ENCODE measurements at places on chromosomes 12 and 14.

- no peak for DNase-seq
Measured at GRCh38 chr14:99266181-99267178, 5.5 kb downstream of the BCL11B start.

DNA sequence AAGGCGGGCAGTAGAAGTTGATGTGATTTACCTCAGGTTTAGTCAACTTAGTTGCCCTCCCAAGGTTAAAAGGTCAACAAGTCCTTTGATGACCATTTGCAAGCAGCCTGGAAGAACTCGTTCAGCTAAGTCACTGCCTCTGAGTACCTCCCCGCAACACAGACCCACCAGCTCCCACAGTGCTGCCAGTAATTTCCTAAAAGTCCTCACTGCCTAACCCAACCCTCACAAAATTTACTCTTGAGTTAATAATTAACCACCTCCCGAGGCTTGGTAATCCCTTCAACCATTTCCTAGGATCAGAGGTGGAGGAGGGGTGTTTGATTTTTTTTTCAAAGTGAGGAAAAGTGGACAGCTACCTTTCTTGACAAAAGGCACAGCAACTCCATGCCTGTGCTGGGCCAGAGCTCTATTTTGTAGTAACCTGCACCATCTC is 55.8 kb downstream of the MAP3K9 start:
- DNase-seq: no peak

- no peak for DNase-seq
Measured at GRCh38 chr12:22792138-22792537, 167.2 kb downstream of the ETNK1 start.

GRCh38 chr14:20712904-20713303 is 24.3 kb downstream of the ANG start:
- no peak for DNase-seq

DNA sequence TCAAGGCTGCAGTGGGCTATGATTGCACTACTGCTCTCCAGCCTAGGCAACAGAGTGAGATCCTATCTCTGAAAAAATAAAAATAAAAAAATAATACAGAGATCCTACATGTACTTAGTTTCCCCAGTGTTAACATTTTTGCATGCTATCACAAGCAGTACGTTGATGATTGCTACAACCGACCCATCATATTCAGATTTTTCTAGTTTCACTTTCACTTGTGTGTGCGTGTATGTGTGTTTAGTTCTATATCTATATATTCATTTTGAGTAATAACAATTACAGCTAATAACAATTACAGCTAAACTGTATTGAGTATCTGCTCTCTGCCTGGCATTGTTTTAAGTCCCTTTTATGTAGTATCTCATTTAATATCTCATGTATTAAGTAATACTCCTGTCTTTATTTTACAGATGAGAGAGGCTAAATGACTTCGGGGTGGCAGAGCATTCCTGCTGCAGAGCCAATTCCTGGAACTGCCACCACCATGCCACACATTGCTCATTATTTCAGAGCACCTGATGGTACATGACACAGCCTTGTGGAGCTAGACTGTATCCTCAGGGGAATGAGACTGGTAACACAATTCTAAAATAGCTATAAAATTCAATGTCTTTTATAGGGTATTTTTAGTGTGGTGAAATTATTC is 153.1 kb downstream of the BCAT1 start:
- no peak for DNase-seq

DNA sequence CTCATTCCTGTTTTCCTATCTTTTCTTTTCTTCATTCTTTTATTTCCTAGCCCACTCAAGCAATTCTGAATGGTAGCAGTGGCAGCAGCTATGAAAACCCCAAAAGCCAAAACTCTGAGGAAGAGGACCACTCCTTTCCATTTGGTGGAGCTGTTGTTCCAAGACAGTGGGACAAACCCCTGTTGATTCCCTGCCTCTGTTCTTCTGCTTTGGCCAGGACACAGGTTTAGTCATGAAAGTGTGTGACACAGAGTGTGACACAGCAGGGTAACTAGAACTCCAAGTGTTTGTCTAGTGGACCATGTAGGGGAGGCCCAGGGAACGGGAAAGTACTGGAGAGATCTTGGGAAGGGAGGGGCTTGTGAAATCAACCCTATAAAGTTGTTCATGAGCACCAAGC is 71.1 kb downstream of the PTCSC3 start:
- no peak for DNase-seq

DNA sequence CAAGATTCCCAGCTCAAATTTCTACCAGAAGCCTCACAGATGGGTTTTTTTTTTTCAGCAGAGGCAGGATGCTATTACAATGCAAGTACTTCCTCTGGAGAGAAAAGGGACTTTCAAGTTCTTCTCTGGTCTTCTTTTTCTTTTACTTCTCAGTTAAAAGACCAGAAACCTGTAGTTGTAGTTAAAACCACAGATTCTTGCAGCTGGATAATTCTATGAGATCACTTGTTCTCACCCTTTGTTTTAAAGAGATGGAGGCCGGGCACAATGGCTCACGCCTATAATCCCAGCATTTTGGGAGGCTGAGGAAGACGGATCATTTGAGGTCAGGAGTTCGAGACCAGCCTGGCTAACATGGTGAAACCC is 47.6 kb upstream of the OVCH1 start:
- DNase-seq: no peak

DNA sequence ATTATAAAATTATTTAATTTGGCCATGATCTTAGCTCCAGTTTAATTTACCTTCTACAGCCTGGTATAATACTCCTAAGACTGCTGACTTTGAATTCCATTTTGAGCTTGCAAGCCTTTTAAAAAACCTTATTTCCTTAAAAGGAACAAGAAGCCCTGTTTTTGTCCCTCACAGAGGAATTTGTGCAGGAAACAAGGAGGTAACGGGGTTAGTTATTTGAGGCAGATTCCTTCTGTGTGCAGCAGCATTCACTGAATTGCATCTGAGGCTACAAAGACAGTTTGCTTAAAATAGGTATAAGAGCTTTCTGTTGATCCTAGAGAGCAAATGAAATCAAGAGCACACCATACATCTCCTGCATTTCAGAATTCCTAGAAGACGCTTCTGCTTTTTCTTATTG is 403.3 kb upstream of the PRICKLE1 start:
- DNase-seq: no peak

GRCh38 chr14:24367514-24368211 is at the start of gene NFATC4:
Gene NFATC4 (plus strand): TSS chr14:24368184. CDS start chr14:24368341, 157 bp downstream.
- DNase-seq: no peak

DNA sequence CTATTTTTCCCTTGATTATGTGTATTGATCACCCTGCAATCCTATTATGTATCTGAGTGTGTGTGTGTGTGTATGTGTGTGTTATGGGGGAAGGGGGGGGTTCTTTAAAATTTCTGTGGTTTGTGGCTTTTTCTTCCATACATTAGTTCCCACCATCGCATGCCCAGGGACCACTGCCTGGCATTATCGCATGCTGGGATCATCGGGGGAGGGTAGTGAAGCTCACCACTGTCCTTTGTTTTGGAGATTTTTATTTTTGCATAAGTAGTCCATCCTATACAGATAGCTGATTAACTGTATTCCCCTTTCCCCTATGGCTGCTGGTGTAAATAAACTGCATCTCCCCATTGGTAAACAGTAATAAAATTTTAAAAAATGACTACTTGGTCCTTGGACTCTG is 3.4 kb downstream of the ATXN7L3B start:
- DNase-seq: no peak

Measured in bone marrow (tissue), 2 donors.